ENCODE measurements at places on chromosomes 11 and 22. TPM values are rescaled to one million over a fixed set of nuclear protein-coding genes. Genes with fewer than 3 reads are reported as not detected.

The TSPO gene
- total RNA-seq: 210 TPM

The LMO1 gene
- not detected for total RNA-seq

The ZNF70 gene
- total RNA-seq: 4.9 TPM

The TMPRSS4 gene
- total RNA-seq: not detected

The OR6A2 gene
- total RNA-seq: 0.59 TPM

The CXCR5 gene
- total RNA-seq: not detected

The TMEM191C gene
- 0.78 TPM for total RNA-seq

The OR51B2 gene
- not detected for total RNA-seq

The MMP12 gene
- total RNA-seq: 0.59 TPM

The SCUBE2 gene
- total RNA-seq: 0.20 TPM

The IL17RA gene
- total RNA-seq: 7.2 TPM

The C1QTNF4 gene
- total RNA-seq: under 0.01 TPM

The PRR33 gene
- total RNA-seq: not detected

The LTO1 gene
- total RNA-seq: 22.3 TPM

The TRIM48 gene
- total RNA-seq: not detected

The RASSF10 gene
- total RNA-seq: not detected

The EFCAB6 gene
- total RNA-seq: 2.6 TPM

The DEUP1 gene
- not detected for total RNA-seq

The CCDC116 gene
- total RNA-seq: under 0.01 TPM

The MPZL3 gene
- 0.37 TPM for total RNA-seq

The ROBO4 gene
- 26.6 TPM for total RNA-seq

The OR5B21 gene
- total RNA-seq: not detected

The CLP1 gene
- 17.6 TPM for total RNA-seq

The FADS3 gene
- 77.2 TPM for total RNA-seq

The BATF2 gene
- total RNA-seq: 0.37 TPM

The CHADL gene
- 0.37 TPM for total RNA-seq

The GAS2 gene
- 1.2 TPM for total RNA-seq

The UBQLNL gene
- not detected for total RNA-seq

The POU2AF2 gene
- total RNA-seq: not detected

The ENTHD1 gene
- not detected for total RNA-seq

The SLC37A2 gene
- total RNA-seq: 3.1 TPM

The NTM gene
- total RNA-seq: 2.6 TPM

The CDC42EP1 gene
- 26.5 TPM for total RNA-seq

The SSTR3 gene
- total RNA-seq: not detected

The RTN3 gene
- 74.7 TPM for total RNA-seq

The DNAJB13 gene
- total RNA-seq: not detected

The TAGLN gene
- 6.3 TPM for total RNA-seq

The TMPRSS13 gene
- under 0.01 TPM for total RNA-seq

The PDGFB gene
- total RNA-seq: not detected

The RAG1 gene
- 0.20 TPM for total RNA-seq

The PDGFD gene
- 0.39 TPM for total RNA-seq

The INPPL1 gene
- 43.4 TPM for total RNA-seq

The SLC5A4 gene
- under 0.01 TPM for total RNA-seq

The OR4D5 gene
- total RNA-seq: not detected

The NCR3LG1 gene
- total RNA-seq: 27.6 TPM

The NUMA1 gene
- total RNA-seq: 104 TPM

The SMTNL1 gene
- not detected for total RNA-seq

The PRRG4 gene
- not detected for total RNA-seq

The SMARCB1 gene
- total RNA-seq: 53.0 TPM

The VSIG10L2 gene
- not detected for total RNA-seq

The LGR4 gene
- 1.8 TPM for total RNA-seq

The KDELR3 gene
- total RNA-seq: 88.6 TPM

The SPI1 gene
- total RNA-seq: not detected

The OSM gene
- total RNA-seq: not detected

All from subcutaneous preadipocyte (primary cell).